ENCODE measurements at places on chromosomes 1 and 21.

DNA sequence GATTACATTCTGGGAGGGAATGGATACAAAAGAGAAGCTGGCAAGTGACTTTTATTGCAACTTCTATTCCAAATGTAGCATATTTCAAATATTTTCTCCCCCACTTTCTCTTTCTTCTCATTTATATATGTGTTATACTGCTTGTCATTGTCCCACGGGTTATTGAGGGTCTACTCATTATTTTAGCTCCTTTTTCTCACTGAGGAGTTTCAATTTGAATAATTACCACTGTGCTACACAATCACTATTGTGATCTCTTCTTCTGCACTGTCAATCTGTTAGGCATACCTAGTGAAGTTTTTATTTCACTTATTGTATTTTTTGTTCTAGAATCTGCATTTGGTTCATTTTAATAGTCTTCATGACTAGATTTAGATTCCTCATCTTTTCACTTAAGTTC is 339.7 kb downstream of the PTPRC start:
- no peak for DNase-seq

GRCh38 chr1:153598309-153599172 is 14.4 kb downstream of the S100A16 start:
- DNase-seq, result no peak

DNA sequence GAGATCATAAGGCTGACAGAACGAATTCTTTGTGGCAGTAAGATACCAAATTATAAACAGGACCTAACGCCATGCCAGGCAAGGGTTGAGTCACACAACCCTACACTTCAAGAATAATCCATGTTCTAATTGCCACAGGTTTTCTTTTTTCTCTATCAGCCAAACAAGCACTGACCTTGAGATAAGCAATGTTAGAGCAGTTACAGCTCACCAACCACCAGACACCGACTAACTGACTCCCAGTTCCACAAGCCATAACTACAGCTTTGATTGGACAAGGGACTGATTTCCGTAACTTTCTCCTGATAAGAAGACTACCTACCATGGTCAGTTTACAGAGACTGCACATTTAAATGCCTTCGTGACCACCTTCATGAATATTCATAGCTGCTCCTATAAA is 149.6 kb downstream of the PTPRU start:
- no peak for DNase-seq

DNA sequence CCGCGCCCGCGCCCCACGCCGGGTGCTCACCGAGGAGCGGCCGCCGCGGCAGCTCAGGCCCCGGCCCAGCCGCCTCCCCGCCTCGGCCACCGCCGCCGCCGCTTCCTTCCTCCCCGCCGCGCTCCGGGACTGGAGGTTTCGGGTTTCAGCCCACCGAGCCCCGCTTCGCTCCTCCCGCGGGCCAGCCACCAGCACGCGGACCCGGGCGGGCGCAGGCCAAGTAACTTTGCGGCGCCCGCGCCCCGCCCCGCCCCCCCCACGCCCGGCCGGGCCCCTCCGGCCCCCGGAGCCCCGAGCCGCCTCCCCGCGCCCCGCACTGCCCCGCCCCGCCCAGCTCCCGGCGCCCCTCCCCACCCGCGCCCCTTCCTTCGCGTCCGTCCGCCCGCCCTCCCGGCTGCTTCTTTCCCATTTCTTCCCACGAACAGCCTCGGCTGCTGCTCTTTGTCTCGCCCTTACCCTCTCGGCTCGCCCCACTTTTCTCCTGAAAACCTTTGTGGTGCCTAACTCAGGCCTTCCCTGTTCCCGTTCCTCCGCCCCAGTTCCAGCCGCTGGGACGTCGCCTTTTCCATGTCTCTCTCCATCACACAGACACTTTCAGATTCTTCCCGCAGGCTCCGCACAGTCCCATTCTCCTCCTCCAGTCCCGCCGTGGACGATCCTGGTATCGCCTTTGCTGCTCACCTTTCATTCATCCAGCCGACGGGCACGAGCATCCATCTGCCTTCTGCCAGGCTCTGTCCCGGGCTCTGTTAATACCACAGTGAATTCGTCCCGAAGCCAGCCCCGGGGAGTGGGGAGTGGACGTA is at the start of gene GPR161:
TSS of gene GPR161 (minus strand) at position 222 of the 806 bp plus-strand sequence. CDS start 32,080 bp downstream, outside the sequence.
- DNase-seq, result no peak

- DNase-seq, result no peak
Measured at GRCh38 chr1:106289265-106289928, 767.1 kb upstream of the PRMT6 start.

- no peak for DNase-seq
Measured at GRCh38 chr1:167479331-167479979, 38.9 kb downstream of the CD247 start.

- DNase-seq, result no peak
Measured at GRCh38 chr1:236078993-236079392, 14.1 kb upstream of the NID1 start.

DNA sequence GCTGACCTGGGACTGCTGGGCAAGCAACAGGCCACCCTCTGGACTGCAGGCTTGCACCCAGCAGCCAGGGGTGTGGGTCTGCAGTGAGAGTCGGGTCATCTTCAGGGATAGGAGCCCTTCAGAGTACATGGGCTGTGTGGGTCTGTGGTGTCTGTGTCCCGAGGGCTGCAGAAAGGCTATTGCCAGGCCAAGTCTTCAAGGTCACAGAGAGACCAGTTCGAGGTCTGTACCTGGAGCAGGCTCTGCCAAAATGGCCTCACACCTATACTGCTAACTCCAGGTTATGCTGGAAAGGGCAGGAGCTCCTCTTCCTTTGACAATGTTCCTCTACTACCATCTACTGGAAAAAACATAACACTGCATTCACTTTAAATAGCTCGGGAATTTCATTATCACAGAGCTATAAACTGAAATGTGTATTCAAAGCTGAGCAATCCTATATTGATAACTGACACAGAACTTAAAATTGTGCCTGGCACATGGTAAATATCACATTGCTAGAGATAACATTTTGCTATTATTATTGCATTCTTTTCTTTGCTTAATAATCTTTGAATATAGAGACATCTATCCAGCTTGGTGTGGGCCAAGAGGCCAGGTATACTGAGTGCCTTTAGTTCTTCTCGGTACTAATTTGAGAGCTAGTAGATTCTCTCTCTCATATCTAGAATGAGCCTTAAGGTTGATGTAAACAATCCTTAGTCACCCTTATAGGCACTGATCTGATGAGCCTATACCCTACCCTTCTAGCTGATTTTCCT is 6.9 kb upstream of the DNAH14 start:
- DNase-seq, result no peak

DNA sequence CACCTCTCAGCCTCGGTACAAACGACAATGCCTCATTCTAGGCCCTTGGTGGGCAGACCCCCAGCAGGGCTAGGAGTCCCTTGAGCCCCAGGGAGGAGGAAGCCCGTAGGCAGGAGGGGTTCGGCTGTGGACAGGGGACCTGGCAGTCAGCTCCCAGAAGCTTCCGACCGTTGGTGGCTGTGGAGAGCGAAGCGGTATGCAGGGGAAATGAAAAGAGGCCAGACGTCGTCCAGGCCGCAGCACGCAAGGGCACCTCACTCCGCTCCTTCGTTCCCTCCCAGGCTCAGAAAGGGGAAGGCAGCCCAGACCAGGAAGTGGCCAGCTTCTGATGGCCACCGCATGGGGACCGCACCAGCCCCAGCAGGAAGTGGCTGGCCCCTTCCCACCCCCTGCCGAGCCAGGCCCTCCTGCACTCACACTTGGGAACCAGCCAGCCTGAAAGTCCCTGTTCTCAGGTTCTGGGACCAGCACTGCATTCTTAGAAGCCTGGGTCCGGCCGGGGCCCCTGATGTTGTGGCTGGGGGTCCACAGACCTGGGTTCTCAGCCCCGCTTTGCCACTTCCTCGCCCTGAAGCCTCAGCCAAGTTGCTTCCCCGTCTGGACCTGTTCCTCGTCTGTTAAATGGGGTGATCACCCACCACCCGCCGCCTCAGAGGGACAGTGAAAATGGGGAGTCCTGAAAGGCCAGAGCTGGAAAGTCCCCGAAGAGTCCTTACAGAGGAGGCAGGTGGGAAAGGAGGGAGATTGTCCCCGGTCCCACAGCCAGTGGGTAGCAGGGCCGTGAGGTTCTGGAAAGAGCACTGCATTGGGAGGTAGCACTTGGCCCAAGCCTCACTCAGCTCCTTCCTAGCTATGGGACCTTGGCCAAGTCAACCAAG is 104.0 kb upstream of the RUNX3 start:
- DNase-seq, result no peak

- DNase-seq, result no peak
Measured at GRCh38 chr1:19569786-19570185, 74.3 kb upstream of the NBL1 start.

DNA sequence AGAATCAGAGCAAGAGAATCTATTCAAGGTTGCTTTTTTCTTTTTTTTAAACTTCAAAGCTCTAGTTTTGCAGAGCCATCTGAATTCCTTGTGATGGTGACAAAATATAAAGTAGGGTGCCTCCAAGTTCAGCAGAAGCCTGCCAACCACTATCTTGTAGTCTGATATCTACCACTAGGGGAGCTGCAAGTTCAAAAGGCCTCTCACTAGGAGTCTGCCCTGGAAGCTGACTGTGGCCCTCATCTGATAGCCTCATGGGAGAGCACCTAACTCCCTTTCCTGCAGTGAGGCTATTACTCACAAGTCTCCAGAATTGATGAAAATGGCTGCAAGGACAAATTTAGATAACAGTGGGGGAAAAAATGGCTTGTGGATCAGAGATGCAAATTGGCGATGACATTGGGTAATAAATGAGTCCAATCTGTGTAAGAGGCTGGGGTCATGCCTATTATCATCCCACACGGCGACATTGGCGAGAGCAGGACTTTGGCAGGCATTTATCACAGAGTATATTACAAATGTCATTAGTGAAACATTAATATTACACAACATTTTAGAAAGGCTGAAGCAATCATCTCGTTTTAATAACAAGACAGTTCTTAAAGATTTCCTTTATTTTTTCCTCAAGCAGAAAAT is 10.7 kb upstream of the ZP4 start:
- no peak for DNase-seq

DNA sequence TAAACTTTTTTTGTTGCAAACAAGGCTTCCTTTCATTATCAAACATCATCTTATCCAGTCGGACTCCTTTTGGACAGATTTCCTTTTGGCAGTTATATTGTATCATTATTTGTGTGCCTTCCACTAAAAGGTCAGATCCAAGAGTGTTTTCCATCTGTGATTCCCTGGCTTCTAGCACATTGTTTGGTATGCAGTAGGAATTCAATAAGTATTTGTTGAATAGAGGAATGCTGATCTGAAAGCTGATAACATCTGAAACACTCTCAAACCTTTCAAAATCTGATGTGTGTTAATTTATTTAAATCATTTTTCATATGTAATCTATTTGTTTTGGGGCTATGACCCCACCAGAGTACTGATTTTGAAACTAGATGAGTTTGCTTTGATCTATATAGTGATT is 39.0 kb downstream of the NDC1 start:
- no peak for DNase-seq

GRCh38 chr1:84462118-84462517 is 16.9 kb upstream of the RPF1 start:
- no peak for DNase-seq

- no peak for DNase-seq
Measured at GRCh38 chr1:65221638-65222339, 73.8 kb downstream of the AK4 start.

GRCh38 chr1:175188936-175189335 is 3.6 kb downstream of the KIAA0040 start:
- no peak for DNase-seq

GRCh38 chr21:45418301-45419071 is 13.5 kb downstream of the COL18A1 start:
- DNase-seq, result no peak

DNA sequence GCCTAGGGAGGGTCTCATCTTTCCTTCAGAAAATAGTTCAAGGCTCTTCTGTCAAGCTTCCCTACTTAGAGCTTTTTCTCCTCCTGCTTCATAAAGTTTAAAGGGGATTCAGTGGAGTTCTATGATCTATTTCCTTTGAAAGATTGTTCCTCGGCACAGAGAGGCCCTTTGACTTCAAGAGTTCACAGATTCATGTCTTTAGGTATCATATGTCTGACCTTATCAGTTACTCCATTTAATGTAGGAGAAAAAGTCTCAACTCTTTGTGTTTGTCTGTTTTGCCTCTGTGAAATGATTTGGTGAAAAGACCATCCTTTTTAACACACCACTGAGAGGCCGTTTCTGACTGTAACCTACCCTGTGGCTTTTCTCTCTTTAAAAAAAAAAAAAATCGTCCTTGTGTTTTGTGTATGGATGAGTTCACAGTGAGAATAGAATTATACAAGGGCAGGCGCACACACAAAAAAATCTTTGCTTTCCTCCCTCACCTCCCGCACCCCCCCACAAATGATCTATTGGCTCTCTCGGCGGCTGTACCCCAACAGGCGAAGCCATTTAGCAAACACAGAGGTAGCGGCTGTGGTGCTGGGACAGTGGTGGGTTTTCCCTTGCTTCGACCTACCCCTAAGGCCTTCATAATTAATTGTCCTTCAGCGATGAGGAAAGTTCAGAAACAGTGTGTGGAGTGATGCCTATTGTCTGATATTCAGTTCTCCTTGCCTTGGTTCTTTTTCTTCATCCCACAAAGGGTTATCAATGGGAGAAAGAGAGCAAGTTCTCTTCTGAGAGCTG is 29.6 kb downstream of the PROX1 start:
- DNase-seq, result no peak

DNA sequence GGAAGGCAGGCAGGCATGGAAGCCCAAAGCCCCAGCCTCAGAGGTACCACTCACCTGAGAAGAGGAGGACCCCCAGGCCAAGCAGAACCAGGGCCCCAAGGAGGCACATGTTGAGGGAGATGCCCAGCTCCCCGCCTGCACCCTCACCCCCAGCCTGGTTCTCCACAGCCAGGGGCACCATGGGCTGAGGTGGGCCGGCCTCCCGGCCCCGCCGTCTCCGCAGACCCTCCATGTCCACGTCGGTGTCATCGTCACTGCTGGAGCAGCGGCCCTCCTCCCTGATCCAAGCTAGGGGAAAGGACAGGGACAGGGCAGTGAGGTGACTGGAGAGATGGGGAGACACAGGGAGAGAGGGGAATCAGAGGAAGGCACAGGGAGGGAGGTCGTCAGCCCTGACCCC is 7.8 kb downstream of the PBXIP1 start:
- DNase-seq, result no peak

- no peak for DNase-seq
Measured at GRCh38 chr1:109655615-109656519, at the start of gene GSTM4. Gene GSTM4 (plus strand): TSS chr1:109656099. CDS start chr1:109656390, 291 bp downstream.

GRCh38 chr1:59485949-59486348 is 189.1 kb downstream of the FGGY start:
- no peak for DNase-seq

GRCh38 chr1:67264152-67264551 is 43.5 kb upstream of the IL12RB2 start:
- DNase-seq, result no peak

All from NCI-H1048 (cell line).